Stimulated activated CD4-positive, alpha-beta T cell treated with anti-CD3 and anti-CD28 coated beads, TNF-alpha, amount 100 ng/mL, for 24 hours (primary cell): ENCODE measurements at places on chromosomes 1 and 21.

DNA sequence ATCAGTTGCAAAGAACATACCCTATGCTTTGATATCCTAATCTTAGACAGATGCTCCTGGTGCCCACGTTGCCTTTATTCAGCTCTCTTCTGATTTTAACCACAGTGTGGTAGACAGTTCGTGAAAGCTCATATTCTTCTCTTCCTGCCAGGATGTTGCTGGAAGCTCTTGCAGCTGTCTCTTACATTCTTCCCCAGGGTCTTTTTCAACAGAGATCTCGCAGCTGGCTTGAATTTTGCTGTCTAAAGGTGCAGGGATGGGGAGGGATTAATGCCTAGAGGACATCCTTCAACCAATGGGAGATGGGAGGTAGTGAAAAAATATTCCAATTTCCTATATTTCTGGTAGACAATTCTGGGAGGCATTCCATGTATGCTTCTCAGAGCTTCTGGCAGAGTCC, 150.0 kb upstream of the APP start:
- no peak for DNase-seq

- DNase-seq, result no peak
These were observed 24.8 kb upstream of the ZMYM4 start for GRCh38 chr1:35243691-35244090.

- DNase-seq, result no peak
These were observed 11.9 kb upstream of the ACTA1 start for GRCh38 chr1:229445828-229446227.

DNA sequence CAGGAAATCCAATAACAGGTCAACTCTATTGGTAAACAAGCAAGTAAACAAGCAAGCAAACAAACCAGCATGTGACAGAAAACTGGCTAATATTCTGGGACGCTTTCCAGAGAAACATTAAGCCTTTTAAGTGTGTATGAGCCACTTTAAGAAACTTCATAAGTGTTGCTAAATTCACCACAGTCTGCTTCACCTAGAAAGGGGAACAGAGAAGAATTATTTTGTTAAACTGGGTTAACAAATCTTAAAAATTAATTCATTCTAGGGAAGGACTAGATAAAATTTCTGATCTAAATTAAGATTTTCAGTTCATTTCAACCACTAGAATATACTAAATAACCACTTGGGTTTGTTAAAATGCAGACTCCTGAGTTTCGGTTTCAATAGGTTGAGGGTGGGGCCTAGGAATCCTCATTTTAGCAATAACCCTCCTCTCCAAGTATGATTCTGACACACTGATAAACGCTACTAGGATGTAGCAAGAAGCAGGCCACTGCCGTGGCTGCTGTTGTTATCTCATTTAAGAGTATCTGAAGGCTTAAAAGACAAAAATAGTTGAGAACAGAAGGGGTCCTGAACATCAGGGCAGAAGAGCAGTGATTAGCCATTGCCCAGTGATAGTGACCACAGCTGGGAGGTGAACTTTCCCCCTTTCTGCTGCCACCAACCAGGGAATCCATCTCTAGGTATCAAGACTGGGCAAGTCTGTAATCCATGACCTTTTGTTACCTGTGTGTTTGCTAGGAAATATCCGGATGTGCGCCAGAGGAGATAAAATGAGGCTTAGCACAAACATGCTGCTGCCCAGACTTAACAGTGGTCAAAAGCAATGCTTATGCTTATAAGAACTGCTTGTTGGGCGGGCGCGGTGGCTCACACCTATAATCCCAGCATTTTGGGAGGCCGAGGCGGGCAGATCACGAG, 11.2 kb downstream of the CREG1 start:
- no peak for DNase-seq

DNA sequence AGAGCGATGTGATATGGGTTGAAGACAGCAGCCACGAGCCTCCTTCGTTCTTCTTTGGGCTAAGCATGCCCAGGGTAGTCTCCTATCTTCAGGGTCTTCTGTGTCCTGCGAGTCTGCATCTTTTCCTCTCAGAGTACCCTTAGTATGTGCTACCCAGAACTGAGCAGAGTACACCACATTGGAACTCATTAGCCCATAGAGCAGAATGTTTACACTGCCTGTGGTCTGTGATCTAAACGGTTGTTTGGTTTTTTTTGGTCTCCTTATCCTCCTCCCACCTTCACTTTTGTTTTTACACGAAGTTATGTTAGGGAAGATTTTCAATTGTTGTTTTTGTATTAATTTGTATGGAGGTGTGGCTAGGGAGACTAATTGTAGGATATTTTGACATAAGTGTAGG, 126.4 kb downstream of the NEK7 start:
- DNase-seq, result no peak

GRCh38 chr1:197914510-197914909, 2.7 kb upstream of the LHX9 start:
- no peak for DNase-seq

GRCh38 chr1:62625415-62625814, 28.1 kb downstream of the ANGPTL3 start:
- no peak for DNase-seq

- DNase-seq, result no peak
These were observed 22.8 kb downstream of the IFI44 start for GRCh38 chr1:78672428-78672827.

DNA sequence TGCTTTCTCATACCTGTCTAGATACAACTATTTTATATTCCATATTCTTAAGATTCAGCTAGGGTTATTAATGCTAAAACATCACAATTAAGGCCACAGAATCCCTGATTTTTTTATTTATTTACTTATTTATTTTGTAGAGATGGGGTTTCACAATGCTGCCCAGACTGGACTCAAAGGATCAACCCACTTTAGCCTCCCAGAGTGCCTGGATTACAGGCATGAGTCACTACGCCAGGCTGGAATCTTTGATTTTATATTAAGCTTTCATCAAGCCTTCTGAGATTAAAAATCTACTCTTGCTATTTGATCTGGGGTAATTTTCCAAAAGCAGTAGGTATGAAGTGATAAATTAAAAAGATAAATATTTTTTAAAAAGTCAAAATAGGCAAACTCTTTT, 38.9 kb downstream of the MCOLN2 start:
- no peak for DNase-seq

DNA sequence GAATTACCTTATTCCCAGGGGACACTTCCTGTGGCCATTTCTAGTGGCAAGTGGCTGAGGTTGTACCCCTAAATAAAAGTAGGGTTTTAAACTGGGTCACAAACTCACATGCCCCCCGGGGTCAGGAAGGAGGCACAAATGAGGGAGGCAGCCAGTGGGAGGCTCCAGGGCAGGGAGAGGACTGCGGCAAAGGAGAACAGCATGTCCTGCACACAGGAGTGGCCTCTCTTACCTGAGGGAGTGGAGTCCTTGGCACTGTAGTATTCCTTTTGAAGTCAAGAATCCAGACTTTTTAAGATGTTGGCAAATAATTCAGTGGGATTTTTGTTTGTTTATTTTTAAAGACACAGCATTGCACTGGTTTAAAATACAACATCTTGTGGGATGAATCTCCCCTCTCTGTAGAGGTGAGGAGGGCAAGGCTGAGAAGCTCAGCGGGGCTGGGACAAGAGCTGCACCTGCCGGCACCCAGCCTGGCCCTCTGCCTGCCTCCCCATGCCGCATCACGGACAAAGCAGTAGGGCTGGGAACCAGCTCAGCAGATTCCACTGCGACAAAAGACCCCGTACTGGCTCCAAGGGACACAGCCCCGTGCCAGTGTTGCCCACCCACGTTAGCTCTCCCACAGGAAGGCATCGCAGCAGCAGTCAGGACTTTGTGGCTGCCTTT, 22.2 kb downstream of the SPSB1 start:
- DNase-seq, result no peak

- DNase-seq, result no peak
These were observed 936 bp downstream of the ZBTB21 start for GRCh38 chr21:42009018-42009830.
